Vagina (tissue), 2 donors: ENCODE measurements at places on chromosomes 16 and 17.

- no peak overlapping the region for H3K27ac ChIP-seq
- DNase-seq: no peak
- H3K27me3 ChIP-seq: no peaks in the 10 kb centered on the region
These were observed 21.0 kb downstream of the LGALS3BP start for GRCh38 chr17:78958641-78959127.

- no peaks in the 10 kb centered on the region for H3K27me3 ChIP-seq
- peaks cover 16% of the 10 kb centered on the region for H3K4me1 ChIP-seq
- no peak overlapping the region for H3K4me3 ChIP-seq
- H3K27ac ChIP-seq: no peak overlapping the region
These were observed 35.0 kb downstream of the JPH3 start for GRCh38 chr16:87637357-87637756.

- peaks cover 7% of the 10 kb centered on the region for H3K4me1 ChIP-seq
- no peak overlapping the region for H3K27ac ChIP-seq
- H3K27me3 ChIP-seq: no peaks in the 10 kb centered on the region
- no peaks in the 10 kb centered on the region for H3K36me3 ChIP-seq
- no peak for DNase-seq
These were observed 17.5 kb upstream of the WFIKKN2 start for GRCh38 chr17:50817838-50818237.

DNA sequence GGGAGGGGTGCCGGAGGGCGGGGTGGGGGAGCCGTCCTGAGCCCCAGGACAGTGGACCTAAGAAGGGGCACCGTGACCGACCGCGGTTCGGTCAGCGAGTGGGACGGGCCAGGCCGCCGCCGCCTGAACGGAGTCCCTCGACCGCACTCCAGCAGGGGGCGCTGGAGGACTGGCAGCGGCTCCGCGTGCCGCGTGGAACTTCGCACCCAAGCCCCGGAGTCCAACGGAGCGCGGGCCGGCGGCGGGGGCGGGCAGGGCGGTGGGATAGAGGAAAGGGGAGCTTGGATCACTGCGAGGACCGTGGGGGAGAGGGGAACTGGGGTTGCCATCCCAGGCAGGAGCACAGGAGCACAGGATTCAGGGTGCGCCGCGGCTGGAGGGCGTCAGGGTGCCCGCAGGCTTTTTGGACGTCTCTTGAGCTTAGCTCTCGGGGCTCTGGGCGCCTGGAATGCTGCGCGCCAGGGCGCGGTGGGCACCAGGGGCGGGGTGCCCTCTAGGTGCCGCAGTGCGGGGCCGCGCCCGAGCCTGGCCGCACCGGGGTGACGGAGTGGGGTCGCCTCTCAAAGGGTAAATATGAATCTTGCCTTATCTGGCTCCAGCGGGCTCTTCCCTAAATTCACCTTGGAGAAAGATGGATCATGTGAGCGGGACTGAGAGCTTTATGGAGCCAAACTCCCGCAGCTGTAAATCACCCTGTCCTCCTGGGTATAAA lies 379 bp upstream of the OTOP2 start:
- peak overlapping the region; percentile 42 for H3K4me3 ChIP-seq
- H3K27me3 ChIP-seq: peaks cover 6% of the 10 kb centered on the region
- H3K36me3 ChIP-seq: no peaks in the 10 kb centered on the region
- H3K27ac ChIP-seq: no peak overlapping the region

GRCh38 chr17:8884336-8884990 lies 17.0 kb upstream of the PIK3R6 start:
- H3K4me3 ChIP-seq: no peak overlapping the region
- no peaks in the 10 kb centered on the region for H3K27me3 ChIP-seq
- H3K4me1 ChIP-seq: no peaks in the 10 kb centered on the region
- no peak overlapping the region for H3K27ac ChIP-seq
- no peak for DNase-seq

DNA sequence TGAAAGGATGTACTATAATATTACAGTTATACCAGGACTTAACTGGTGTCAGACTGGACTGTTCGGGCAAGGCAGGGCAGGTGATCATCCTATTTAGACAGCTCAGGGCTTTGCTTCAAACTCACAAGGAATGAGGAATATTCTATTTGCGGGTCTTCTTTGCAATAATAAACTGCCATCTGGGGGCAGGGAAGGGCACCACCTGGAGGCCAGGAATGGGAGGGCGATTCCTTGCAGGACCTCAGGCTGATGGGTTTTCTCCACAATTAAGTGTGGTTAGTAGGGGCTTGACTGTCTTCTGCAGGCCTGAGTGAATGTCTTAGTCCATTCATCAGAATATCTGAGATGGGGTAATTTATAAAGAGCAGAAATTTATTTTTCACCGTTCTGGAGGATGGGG lies 424.1 kb downstream of the CA10 start:
- no peaks in the 10 kb centered on the region for H3K4me1 ChIP-seq
- no peak overlapping the region for H3K4me3 ChIP-seq
- no peaks in the 10 kb centered on the region for H3K36me3 ChIP-seq
- DNase-seq: no peak
- no peak overlapping the region for H3K27ac ChIP-seq
- H3K27me3 ChIP-seq: no peaks in the 10 kb centered on the region

- H3K36me3 ChIP-seq: peaks cover 4% of the 10 kb centered on the region
- H3K4me1 ChIP-seq: peaks cover 15% of the 10 kb centered on the region
- H3K27ac ChIP-seq: peak overlapping the region; percentile 61
- no peak for DNase-seq
- H3K4me3 ChIP-seq: no peak overlapping the region
These were observed 164.5 kb upstream of the CHMP6 start for GRCh38 chr17:80826955-80827645.

GRCh38 chr17:49162866-49163265 lies 30.3 kb downstream of the B4GALNT2 start:
- H3K4me3 ChIP-seq: no peak overlapping the region
- no peak overlapping the region for H3K27ac ChIP-seq
- DNase-seq: no peak
- H3K27me3 ChIP-seq: no peaks in the 10 kb centered on the region
- H3K4me1 ChIP-seq: no peaks in the 10 kb centered on the region
- H3K36me3 ChIP-seq: no peaks in the 10 kb centered on the region

GRCh38 chr17:78031435-78031834 lies 72.9 kb downstream of the TNRC6C start:
- no peaks in the 10 kb centered on the region for H3K27me3 ChIP-seq
- H3K4me3 ChIP-seq: no peak overlapping the region
- H3K27ac ChIP-seq: no peak overlapping the region
- H3K36me3 ChIP-seq: no peaks in the 10 kb centered on the region

DNA sequence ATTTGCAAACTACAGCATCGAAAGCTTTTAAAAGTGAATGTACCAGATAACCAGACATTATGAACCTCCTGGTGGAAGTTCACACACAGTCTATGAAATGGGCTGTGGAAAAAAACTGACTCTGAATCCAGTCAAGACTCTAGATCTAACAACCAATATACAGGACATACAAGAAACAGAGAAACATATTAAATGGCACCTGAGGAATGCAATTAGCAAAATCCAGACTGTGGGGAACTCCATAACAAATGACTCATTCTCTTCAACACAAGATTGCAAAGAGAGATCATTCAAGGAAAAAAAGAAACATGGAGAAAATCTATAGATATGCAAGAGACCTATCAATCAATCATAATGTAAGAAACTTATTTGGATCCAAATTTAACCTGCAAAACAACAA lies 119.0 kb downstream of the MYO1D start:
- H3K27ac ChIP-seq: no peak overlapping the region
- no peaks in the 10 kb centered on the region for H3K27me3 ChIP-seq
- no peaks in the 10 kb centered on the region for H3K4me1 ChIP-seq
